Naive thymus-derived CD8-positive, alpha-beta T cell (primary cell): ENCODE measurements at places on chromosomes 16 and 17. TPM values are rescaled to one million over a fixed set of nuclear protein-coding genes. Genes with fewer than 3 reads are reported as not detected.

The SNX20 gene
- 42.8 TPM for total RNA-seq

The THRA gene
- 53.6 TPM for total RNA-seq

The CDRT4 gene
- total RNA-seq: 10.6 TPM

The HEXIM1 gene
- 35.1 TPM for total RNA-seq

The PYDC1 gene
- not detected for total RNA-seq

The CD300A gene
- 5.9 TPM for total RNA-seq
